ENCODE measurements at places on chromosomes 1 and 21.

- no peak for DNase-seq
Measured at GRCh38 chr1:232620356-232620969, 9.5 kb downstream of the SIPA1L2 start.

GRCh38 chr1:20212685-20213331, 26.5 kb upstream of the PLA2G2C start:
- DNase-seq: peak; percentile 42

GRCh38 chr1:40305451-40305850, 11.6 kb downstream of the COL9A2 start:
- DNase-seq: no peak

DNA sequence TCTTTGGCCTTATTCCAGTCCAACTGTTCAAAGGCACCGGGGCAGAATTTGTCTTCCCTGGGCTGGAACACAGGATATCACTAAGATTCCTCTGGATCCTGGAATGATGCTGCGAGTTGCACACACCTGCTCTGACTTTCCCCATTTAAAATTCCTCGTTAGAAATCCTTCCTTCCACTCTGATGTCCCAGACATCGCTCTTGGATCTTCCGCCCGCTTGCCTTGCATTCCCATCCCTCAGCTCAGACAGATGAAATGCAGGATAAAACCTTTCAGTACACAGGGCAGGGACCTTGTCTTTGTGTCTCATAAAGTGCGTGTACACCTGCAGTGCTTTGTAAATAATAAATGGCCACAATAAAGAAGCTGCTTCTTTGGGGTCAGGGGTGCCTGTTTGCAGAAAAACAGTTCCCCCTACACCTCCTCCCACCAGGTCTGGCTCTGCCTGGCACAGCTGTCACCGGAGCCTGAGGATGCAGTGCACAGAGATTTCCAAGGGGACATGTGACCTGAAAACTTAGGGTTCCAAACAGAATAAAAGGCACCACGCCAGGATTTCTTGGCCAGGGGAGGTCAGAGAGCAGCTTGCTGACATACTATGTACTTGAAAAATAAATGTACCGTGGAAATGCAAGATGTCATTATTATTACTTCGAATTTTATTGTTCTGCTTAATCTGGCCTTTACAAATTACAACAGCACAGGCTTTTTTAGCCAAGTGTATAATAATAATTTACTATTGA, 62.9 kb upstream of the SYT6 start:
- DNase-seq: no peak
